ENCODE measurements at places on chromosomes 11 and 22.

DNA sequence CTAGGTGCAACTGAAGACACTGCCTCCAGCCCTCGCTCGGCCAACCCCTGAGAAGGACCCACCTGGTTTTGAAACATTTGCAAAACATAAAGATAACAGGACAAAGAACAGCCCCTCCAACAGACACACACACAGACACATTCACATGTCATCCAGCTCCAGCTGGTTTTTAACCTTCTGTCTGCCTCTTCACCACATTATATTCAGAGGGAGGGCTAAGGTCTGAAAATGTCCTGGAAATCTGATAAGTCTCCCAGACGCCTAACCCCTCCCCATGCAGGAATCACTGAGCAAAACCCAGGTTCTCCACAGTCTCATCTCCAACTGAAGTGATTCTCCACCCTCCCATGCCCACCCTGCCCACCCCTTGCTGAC, 29.4 kb downstream of the PACSIN2 start:
- no peak for DNase-seq
- peaks cover 6% of the 10 kb centered on the region for H3K4me1 ChIP-seq

DNA sequence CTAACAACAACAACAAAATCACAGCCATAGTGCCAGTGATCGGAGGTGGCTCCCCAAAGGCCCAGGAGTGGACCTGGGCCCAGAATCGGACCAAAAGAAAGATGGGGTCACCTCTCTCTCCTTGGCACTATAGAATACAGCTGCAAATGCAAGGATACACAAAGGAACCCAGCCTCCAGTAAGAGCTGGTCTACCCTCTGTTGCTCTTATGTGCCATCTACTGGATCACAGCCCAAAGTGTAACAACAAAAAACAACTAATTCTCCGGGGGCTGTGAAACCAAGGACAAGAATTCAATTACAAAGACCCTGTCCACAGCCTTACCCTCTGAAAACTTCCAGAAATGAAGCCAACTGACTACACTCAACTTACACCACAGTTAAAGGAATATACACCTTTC, 21.6 kb downstream of the OR8G5 start:
- H3K27me3 ChIP-seq, result no peaks in the 10 kb centered on the region
- H3K4me1 ChIP-seq, result no peaks in the 10 kb centered on the region
- no peak overlapping the region for H3K4me3 ChIP-seq
- no peaks in the 10 kb centered on the region for H3K36me3 ChIP-seq
- peak; percentile 12 for DNase-seq

- peak; percentile 55 for DNase-seq
- H3K27ac ChIP-seq, result no peak overlapping the region
- H3K27me3 ChIP-seq, result no peaks in the 10 kb centered on the region
- no peaks in the 10 kb centered on the region for H3K4me1 ChIP-seq
These were observed 11.4 kb downstream of the SCARF2 start for GRCh38 chr22:20426259-20426615.

DNA sequence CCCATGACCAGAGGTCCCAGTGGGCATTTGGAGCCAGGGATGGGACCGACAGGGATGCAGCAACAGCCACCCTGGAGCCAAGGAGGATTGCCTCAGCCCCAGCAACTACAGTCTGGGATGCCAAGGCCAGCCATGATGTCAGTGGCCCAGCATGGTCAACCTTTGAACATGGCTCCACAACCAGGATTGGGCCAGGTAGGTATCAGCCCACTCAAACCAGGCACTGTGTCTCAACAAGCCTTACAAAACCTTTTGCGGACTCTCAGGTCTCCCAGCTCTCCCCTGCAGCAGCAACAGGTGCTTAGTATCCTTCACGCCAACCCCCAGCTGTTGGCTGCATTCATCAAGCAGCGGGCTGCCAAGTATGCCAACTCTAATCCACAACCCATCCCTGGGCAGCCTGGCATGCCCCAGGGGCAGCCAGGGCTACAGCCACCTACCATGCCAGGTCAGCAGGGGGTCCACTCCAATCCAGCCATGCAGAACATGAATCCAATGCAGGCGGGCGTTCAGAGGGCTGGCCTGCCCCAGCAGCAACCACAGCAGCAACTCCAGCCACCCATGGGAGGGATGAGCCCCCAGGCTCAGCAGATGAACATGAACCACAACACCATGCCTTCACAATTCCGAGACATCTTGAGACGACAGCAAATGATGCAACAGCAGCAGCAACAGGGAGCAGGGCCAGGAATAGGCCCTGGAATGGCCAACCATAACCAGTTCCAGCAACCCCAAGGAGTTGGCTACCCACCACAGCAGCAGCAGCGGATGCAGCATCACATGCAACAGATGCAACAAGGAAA, 27.3 kb upstream of the L3MBTL2 start:
- H3K4me1 ChIP-seq, result peaks cover 8% of the 10 kb centered on the region
- DNase-seq, result no peak
- peaks cover 93% of the 10 kb centered on the region for H3K36me3 ChIP-seq
- H3K4me3 ChIP-seq, result no peak overlapping the region
- H3K27ac ChIP-seq, result no peak overlapping the region
- H3K27me3 ChIP-seq, result no peaks in the 10 kb centered on the region

DNA sequence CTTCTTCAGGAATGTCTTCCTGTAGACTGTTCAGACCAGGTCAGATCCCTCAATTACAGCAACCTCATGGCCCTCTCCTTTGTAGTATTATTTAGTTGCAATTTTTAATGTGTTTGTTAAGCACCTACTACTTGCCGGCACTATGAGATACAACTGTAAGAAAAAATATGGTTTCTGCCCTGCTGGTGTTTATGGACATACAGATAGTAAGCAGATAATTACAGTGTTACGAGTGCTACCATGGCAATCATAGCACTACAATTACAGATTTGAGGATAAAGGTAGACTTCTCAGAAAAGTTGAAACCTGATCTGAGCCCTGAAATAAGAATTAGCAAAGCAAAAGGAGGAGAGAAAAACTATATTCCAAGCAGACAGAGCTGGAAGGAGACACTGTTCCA, 2.8 kb downstream of the LRRC51 start:
- H3K27me3 ChIP-seq, result no peaks in the 10 kb centered on the region
- H3K36me3 ChIP-seq, result peaks cover 6% of the 10 kb centered on the region
- H3K4me1 ChIP-seq, result peaks cover 32% of the 10 kb centered on the region
- no peak for DNase-seq
- no peak overlapping the region for H3K27ac ChIP-seq

DNA sequence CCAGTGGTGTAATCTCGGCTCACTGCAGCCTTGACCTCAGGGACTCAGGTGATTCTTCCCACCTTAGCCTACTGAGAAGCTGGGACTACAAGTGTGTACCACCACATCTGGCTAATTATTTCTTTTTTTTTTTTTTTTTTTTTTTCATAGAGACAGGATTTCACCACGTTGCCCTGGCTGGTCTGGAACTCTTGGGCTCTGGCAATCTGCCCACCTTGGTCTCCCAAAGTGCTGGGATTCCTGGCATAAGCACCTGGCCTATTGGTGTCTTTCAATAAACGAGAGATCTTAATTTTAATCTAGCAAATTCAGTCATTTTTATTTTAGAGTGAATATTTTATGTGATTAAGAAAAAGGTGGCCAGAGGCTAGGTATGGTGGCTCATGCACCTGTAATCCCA, 40.1 kb downstream of the DGCR2 start:
- peaks cover 55% of the 10 kb centered on the region for H3K36me3 ChIP-seq
- no peak overlapping the region for H3K27ac ChIP-seq
- no peaks in the 10 kb centered on the region for H3K27me3 ChIP-seq

DNA sequence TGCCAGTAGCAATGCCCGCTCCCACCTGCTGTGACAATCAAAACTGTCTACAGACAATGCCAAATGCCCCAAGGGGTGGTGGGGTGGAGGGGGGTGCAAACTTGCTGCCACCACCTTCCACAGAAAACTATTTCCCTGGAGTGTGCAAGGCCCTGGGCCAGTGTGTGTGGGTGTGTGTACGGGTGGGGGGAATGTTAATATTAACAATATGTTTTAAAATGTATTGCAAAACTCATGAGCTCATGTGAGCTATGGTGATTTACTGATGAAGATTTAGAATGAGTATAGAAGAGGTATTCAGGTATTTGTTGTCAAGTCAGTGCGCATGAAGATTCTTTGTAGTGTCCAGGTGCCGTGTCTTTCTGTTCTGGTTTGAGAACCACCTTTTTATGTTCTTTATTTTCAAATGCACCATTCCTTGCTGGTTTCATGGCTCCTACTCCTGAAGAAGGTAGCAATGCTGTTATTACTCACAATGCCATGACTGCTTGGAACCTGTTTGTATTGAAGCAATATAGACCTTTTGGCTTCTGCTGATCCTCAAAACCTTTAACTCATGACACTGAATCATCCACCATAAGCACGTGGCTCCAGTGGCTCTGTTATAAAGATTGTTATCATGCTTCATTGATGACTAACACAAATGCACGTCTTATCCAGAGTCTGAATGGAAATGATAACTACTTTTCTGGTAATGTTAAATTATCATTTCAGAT, 29.9 kb upstream of the AQP11 start:
- H3K4me1 ChIP-seq, result peaks cover 14% of the 10 kb centered on the region
- no peaks in the 10 kb centered on the region for H3K27me3 ChIP-seq
- no peak overlapping the region for H3K4me3 ChIP-seq
- peak; percentile 52 for DNase-seq

DNA sequence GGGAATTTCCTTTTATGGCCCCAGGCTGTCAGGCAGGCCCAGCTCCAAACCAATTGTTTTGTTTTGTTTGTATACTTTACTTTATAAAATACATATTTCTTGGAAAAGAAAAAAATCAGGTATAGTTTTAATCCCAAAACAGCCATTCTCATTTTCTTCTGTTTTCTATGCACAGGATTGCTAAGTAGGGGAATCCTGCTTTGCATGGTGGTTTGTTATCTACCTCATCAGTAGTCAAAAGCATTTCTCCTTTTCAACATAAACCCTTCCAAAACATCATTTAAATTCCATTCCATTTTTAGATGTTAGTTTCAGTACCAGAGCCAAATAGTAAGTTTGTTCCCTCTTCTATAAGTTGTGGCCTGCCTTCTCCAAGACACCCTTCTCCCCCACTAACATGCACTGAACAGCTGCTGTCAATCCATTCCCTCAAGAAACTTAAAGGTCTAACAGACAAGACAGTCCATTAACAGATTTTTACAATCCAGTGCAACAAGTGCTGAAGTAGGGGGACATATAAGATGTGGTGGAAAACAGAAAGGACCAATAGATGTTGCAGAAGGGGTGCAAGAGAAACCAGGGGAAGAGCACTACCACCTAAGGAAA, 3.7 kb downstream of the ILK start:
- no peaks in the 10 kb centered on the region for H3K27me3 ChIP-seq
- peaks cover 22% of the 10 kb centered on the region for H3K4me1 ChIP-seq
- DNase-seq, result no peak
- H3K36me3 ChIP-seq, result peaks cover 31% of the 10 kb centered on the region

DNA sequence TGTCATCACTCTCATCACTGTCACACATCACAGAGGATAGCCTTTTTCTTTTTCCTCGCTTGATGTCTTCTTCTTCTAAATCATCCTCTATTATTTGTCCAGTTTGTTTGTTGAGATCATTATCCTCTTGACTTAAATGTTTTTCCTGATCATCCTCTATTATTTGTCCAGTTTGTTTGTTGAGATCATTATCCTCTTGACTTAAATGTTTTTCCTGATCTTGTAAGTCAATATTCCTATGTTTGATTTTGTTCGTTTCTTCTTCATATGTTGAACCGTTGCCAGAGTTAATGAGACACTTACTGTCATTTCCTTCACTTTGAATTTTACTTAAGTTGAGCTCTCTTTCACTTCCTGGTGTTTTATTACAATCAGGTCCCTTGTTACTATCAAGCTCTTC, 5.6 kb downstream of the CCDC82 start:
- H3K36me3 ChIP-seq, result peaks cover 21% of the 10 kb centered on the region
- no peak overlapping the region for H3K4me3 ChIP-seq
- peaks cover 6% of the 10 kb centered on the region for H3K4me1 ChIP-seq
- DNase-seq, result no peak
- H3K27ac ChIP-seq, result no peak overlapping the region
- H3K27me3 ChIP-seq, result no peaks in the 10 kb centered on the region

GRCh38 chr22:46459347-46460065, 77.9 kb downstream of the CELSR1 start:
- H3K27me3 ChIP-seq, result no peaks in the 10 kb centered on the region
- no peak overlapping the region for H3K27ac ChIP-seq
- peaks cover 29% of the 10 kb centered on the region for H3K4me1 ChIP-seq
- no peak overlapping the region for H3K4me3 ChIP-seq

DNA sequence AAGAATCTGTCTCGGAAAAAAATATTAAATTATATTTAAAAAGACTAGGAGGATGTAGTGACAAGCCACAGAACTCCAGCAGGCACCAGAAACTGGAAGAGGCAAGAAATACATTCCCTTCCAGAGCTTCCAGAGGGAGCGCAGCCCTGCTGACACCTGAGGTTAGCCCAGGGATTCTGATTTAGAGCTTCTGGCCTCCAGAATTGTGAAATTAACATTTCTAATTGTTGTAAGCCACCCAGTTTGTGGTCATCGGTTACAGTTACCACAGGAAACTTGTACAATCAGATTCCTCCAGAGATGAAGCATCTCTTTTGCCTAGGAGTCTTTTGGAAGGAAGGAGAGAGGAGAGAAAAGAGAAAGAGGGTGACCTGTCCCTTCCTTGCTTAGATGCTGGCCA, 6.4 kb upstream of the UBASH3B start:
- H3K27ac ChIP-seq, result no peak overlapping the region
- no peak overlapping the region for H3K4me3 ChIP-seq
- DNase-seq, result no peak
- H3K36me3 ChIP-seq, result no peaks in the 10 kb centered on the region
- peaks cover 12% of the 10 kb centered on the region for H3K4me1 ChIP-seq

DNA sequence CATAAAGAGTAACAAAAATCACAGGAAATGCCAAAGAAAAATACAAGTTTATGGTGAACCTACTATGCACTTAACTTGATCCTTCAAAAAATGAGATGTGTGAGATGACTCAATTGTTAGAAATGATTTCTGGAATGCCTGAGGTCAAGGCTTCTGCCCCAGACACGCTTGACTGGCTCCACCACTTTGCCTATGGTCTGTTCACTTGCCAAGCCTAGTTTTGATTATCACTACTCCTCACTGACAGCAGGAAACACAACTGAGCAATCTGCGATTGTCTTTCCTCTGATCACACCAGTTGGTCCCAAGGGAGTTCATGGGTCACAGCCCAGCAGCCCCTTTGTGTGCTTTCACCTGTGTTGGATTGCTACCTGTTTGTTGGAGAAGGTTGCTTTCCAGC, 20.6 kb upstream of the PRDM10 start:
- H3K4me1 ChIP-seq, result peaks cover 12% of the 10 kb centered on the region
- no peaks in the 10 kb centered on the region for H3K27me3 ChIP-seq

DNA sequence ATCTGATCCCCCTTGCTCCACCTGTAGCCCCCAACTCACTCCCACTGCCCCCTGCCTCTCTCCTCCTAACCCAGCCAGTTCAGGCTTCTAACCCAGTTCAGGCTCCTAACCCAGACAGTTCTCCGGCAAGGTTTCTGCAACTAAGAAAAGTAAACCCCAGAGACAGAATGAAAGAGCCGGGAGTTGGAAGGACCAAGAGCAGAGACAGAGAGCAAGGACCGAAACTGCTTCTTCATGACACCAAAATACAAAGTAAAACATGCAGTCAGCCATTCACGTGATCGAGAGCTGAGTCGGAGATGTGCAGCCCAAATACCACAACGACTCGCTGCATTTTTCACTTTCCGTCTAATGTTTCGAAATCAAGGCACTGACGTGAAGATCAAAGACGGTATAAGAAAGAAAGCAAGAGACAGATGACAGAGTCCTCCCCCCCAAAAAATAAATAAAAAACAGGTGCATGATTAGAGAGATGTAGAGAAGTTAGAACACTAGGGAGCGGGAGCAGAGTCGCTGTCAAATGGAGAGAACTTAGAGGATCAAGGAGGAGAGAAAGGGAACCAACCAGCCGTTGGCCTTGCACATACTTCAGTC, 884 bp downstream of the IL10RA start:
- H3K4me1 ChIP-seq, result no peaks in the 10 kb centered on the region
- H3K27me3 ChIP-seq, result peaks cover 43% of the 10 kb centered on the region
- no peak for DNase-seq
- no peak overlapping the region for H3K27ac ChIP-seq
- H3K4me3 ChIP-seq, result no peak overlapping the region

Data from MCF 10A (cell line).